ENCODE measurements at places on chromosomes 12 and 14.

DNA sequence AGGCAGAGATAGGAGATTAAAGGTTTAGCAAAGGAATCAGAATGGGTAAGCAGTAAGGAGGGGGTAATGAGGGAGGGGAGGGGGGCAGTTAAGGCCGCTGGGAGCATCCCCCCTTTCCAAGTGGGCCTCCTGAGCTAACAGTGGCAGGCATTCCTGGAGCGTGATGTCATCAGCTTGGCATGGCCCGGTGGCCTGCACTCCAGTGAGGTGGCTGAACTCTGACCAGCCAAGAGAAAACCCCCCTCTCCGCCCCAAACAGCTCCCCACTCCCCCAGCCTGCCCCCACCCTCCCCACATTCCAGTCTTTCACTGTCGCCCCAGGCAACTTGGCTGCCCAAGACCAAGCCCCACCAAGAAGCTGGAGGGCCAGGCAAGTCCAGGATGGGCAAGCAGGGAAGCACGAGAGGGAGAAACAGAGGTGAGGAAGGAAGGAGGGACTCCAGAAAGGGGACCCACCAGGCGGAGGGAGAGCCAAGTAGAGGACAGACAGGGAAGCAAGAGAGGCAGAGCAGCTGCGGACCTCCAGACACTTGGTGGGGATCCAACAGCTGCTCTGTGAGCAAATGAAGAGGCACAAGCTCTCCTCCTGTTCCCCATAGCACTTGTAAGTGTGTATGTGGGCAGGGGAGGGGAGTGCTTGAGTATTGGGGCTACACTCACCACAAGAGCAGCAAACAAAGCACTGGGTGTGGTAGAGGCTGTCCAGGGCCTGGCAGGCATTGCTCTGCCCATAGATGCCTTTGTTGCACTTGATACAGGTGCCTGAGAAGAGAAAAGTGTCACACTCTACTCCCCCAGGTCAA, 4.5 kb downstream of the AJUBA start:
- DNase-seq = peak; percentile 69

- DNase-seq = no peak
Measured at GRCh38 chr14:77310026-77310425, 10.7 kb downstream of the POMT2 start.

DNA sequence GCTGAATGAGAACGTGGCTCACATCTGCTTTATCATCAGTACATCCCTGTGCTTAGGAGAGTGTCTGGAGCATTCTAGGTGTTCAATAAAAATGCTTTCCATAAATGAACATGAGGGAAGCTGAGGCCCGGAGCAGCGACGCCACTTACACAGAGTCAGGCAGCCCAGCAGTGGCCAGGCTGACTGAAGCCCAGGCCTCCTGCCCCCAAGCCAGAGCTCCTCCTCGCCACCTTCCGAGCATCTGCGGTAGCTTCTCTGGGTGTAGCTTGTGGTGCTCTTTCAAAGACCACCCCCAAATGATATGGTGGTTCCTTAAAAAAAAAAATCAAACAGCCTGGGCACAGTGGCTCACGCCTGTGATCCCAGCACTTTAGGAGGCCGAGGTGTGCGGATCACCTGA, 88.8 kb downstream of the FBXL14 start:
- no peak for DNase-seq

DNA sequence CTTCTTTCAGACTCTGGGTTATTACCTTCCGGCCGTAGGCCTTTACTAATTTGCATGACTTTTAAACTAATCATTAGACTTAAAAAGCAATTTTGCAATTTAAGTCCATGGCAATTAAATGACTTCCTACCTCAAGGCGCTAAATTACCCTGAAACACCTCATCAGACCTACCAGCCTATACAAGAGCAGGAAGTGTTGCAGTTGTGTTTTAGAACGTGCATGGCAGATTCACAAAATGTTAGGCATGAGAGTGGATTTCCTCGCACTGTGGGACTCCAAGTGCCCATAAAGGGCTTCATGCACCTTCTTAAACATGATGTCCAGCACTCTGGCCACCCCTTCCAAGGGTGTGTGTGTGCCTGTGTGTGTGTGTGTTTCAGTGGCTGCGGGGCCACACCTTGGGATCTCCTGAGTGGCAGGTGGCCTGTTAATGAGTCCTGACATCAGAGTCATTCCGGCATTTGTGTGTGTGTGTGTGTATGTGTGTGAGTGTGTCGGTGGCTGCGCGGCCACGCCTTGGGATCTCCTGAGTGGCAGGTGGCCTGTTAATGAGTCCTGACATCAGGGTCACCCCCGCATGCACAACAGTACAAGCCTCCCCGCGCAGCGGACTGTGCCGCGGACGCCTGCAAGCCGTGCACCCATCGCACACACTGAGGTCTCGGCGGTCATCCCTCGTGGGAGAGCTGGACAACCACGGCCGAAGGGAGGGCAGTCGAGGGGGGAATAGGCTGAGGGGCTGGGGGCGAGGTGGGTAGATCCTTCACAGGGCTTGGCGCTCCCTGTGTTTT, 900 bp downstream of the C2CD5 start:
- DNase-seq = no peak

DNA sequence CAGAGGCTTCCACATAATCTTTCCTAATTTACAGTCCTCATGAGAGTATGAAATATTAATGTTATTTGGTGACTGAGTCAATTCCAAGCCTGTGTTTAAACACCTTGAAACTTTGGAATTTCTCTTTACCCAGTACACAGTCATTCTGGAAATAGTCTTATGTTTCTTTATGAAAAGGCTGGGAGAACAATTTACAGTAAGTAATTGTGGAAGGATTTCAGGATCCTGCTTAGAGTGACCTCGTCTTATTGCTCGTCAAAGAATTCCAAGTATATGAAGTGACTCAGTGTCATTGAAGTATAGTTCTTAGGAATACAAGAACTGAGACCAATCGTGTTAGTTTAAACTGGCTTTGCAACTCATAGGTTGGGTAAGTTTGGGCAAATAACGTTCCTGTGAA, 634.2 kb downstream of the SLC16A7 start:
- peak; percentile 13 for DNase-seq

- DNase-seq = no peak
Measured at GRCh38 chr12:47362126-47362705, 282.5 kb upstream of the AMIGO2 start.

DNA sequence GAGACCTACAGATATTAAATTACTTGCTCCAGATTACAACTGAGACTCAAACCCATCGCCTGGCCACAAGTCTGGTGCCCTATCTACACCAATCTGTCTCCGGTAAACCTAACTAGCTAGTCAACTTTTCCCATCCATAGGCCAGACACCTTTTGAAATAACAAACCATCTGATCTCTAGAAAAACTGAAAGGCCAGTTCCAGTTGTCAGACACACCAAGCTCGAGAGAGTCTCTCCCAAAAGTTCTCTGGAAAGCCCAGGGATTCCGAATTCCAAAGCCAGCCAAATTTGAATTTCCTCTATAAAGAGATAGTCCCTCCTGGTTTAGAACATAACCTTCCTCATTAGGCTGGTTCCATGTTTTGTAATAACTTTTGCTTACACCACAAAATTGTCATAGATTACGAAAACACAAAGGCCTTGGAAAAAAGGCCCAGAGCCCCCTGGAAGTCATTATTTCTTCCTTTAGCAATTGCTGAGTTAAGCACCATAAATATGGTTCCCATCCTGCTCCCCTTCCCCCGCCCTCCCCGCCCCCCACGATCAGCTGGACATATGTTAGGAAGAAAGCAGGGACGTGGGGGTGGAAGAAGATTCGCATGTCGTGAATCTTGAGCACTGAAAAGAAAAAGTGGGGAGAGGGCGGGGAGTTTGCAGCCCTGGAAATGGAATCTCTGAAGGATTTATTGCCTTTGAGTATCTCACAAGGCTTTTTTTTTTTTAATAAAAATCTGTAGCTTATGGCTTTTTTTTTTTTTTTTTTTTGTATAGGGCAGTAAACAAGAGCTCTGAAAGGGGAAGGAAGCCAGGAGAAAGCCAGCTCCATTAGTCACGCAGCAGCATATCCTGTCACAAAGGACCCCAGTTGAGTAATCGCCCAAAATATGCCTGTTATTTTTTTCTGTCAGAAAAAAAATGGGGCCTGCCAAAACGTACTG, 110.4 kb downstream of the ZFP36L1 start:
- DNase-seq = peak; percentile 92

DNA sequence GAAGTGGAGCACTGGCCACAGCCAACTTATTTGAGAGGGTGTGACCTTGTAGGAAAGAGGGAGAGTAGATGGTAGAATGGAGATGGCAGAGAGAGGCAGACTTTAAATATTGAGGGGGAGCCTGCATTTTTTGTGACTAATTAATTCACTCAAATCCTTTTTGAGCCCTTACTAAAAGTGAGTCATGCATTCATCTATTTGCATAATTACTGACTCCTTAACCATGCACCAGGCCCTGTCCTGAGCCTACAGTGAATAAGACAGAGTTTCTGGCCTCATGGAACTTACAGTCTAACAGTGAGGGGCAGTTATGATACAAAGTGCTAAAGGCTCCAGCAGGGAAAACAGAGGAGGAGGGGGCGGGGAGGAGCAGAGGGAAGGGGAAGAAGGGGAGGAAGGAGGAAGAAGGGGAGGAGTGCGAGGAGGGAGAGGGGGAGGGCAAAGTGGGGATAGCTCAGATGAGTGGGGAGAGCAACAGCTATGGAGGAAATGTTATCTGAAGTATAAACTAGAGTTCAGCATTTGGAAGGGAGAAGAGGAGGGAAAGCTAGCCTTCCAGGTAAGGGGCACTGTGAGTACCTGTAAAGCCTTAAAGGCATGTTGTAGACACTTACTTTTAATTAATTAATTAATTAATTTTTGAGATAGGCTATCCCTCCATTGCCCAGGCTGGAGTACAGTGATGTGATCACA, 7.5 kb upstream of the CTDSP2 start:
- no peak for DNase-seq
